CD4-positive, alpha-beta T cell (primary cell): ENCODE measurements at places on chromosomes 5 and 9.

DNA sequence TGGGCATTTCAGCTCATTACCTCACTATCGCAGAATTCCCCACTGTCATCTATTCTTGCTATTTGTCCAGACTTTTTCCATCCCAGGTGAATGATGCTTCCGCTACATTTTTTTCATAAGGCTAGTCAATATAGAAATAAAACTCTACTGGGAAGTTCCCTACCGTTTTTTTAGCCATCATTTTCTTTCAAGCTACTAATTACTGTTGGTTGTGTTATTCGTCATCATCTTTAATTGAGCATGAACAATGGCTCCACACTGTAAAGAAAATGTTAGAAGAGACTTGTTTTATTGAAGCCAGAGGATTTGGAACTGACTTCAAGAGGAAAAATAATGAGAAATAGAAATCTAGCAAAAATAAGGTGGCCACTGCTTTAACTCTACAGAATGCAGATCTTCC is 265.0 kb downstream of the ZNF608 start:
- H3K4me3 ChIP-seq = no peak overlapping the region
- no peak overlapping the region for H3K27ac ChIP-seq
- no peak for DNase-seq
- H3K4me1 ChIP-seq = no peaks in the 10 kb centered on the region
- no peaks in the 10 kb centered on the region for H3K36me3 ChIP-seq

GRCh38 chr9:20853866-20854265 is 169.8 kb downstream of the FOCAD start:
- no peaks in the 10 kb centered on the region for H3K36me3 ChIP-seq
- H3K27ac ChIP-seq = no peak overlapping the region
- no peaks in the 10 kb centered on the region for H3K4me1 ChIP-seq
- DNase-seq = no peak
- no peak overlapping the region for H3K4me3 ChIP-seq

DNA sequence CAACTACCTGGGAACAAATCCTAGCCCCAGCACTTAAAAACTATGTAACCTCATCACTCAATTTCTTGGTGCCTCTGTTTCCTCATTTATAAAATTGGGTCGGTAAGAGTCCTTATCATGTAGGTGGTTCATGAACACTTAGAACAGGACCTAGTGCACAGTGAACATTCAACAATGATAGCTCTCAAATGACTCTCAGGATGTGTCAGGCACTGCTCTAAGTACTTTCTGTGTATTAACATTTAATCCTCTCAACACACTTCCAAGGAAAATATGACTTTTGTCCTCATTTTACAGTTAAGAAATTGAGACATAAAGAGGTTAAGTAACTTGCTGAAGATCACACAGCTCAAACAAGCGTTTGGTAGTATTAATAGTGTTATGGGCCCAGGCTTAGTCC is 202.1 kb upstream of the KLF4 start:
- H3K4me1 ChIP-seq = no peaks in the 10 kb centered on the region
- H3K27ac ChIP-seq = no peak overlapping the region
- H3K27me3 ChIP-seq = no peaks in the 10 kb centered on the region
- no peak for DNase-seq

DNA sequence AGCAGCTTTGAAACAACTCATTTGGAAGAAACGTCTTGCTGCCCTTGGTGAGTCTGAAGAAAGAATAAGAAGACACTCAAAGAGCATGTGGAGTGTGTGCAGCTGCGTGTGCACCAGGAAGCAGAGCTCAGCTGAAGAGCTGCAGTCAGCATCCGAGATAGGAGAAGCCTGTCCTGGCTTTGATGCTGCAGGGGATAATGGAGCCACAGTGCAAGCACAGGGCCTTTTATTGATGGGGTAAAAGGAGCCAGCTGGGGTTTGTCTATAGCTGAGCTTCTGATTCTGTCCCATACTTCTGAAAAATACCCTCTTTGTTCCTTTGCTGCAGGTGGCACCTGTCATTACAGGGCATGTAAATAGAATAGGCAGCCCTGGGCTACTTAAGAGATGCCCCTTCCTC is 375.7 kb upstream of the ZNF462 start:
- no peaks in the 10 kb centered on the region for H3K36me3 ChIP-seq
- H3K4me1 ChIP-seq = no peaks in the 10 kb centered on the region
- no peak overlapping the region for H3K4me3 ChIP-seq
- no peaks in the 10 kb centered on the region for H3K27me3 ChIP-seq
- no peak for DNase-seq
- H3K27ac ChIP-seq = no peak overlapping the region

- no peaks in the 10 kb centered on the region for H3K4me1 ChIP-seq
- no peaks in the 10 kb centered on the region for H3K27me3 ChIP-seq
- H3K27ac ChIP-seq = no peak overlapping the region
- H3K4me3 ChIP-seq = no peak overlapping the region
Observed at GRCh38 chr5:112951124-112951702, 25.4 kb upstream of the DCP2 start.

GRCh38 chr9:110767559-110768063 is 99.0 kb downstream of the MUSK start:
- H3K27me3 ChIP-seq = no peaks in the 10 kb centered on the region
- H3K4me1 ChIP-seq = no peaks in the 10 kb centered on the region
- H3K36me3 ChIP-seq = no peaks in the 10 kb centered on the region
- DNase-seq = no peak
- no peak overlapping the region for H3K27ac ChIP-seq

GRCh38 chr5:125409861-125410536 is 663.6 kb upstream of the ZNF608 start:
- H3K36me3 ChIP-seq = no peaks in the 10 kb centered on the region
- DNase-seq = no peak
- H3K4me1 ChIP-seq = no peaks in the 10 kb centered on the region

- no peak overlapping the region for H3K27ac ChIP-seq
- no peaks in the 10 kb centered on the region for H3K36me3 ChIP-seq
- no peaks in the 10 kb centered on the region for H3K27me3 ChIP-seq
- no peak overlapping the region for H3K4me3 ChIP-seq
Observed at GRCh38 chr5:56088967-56089829, 94.4 kb upstream of the IL6ST start.

DNA sequence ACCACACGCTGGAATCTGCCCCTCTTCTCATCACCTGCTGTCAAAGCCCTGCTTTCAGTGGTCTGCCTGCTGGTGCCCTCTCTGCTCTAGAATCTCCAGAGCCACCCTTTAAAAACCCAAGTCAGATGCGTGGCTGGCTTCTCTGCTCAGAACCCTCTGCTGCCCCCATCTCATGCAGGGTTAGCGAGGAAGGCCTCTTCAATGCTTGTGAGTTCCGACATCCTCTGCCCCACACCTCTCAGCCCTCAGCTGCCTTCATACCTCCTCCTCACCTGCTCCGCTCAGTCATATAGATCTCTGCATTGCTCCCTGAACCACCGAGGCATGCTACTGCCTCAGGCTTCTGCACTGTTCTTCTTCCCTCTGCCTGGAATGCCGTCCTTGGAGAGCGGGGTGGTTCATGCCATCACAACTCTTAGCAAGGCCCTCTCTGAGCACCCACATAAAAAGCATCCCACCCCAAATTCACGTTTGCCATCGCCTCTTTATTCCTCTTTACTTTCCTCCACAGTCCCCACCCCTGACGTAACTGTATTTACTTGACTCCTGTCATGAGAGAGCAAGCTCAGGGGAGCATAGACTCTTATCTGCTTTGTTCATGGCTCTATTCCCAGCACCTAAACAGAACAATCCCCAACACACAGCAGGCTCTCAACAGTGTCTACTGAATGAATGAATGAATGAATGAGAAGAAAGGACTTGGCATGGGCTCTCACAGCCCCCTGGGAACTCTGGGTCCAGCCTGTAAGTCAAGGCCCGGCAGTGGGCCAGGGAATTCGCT is 10.4 kb downstream of the SHB start:
- no peaks in the 10 kb centered on the region for H3K4me1 ChIP-seq
- no peaks in the 10 kb centered on the region for H3K27me3 ChIP-seq

DNA sequence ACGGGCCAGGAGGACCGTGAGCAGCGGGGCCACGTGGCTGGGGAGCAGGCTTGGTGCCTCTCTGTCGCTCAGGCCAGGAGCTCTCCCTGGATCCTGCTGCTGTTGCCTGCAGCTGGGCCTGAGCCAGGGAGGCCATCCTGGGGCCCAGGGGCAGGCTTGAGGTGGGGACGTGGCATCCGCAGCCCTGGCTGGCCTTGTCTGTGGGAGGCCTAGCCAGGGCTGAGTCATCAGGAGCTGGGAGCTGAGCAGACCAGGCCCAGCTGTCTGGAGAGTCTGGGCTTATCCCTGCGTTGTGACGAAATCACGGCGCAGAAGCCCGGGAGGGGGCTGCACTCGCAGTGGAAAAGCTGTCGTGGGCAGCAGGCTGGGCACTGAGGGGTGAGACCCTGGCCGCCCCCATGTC is 138.8 kb upstream of the COL5A1 start:
- H3K4me3 ChIP-seq = no peak overlapping the region
- no peak overlapping the region for H3K27ac ChIP-seq
- DNase-seq = no peak
- no peaks in the 10 kb centered on the region for H3K4me1 ChIP-seq
- H3K36me3 ChIP-seq = no peaks in the 10 kb centered on the region

DNA sequence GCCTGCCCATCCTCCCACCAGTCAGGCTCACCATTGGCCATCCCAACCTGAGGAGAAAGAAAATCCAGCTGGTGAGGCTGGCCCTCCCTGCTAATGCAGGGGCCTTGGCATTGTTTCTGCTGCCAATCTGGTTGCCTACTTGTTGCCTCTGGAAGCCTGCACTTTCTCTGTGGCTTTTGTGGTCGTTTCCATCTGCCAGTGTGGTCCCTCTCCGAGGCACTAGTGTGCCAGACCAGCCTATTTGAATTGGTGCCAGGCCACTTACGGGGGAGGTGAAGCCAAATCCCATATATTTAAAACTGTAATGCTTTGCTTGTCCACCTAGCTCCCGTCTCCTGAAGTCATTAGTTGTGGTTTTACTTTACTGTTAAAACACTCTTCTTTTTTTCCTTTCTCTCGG is 213.4 kb upstream of the ADAMTSL1 start:
- no peaks in the 10 kb centered on the region for H3K27me3 ChIP-seq
- no peak for DNase-seq
- no peaks in the 10 kb centered on the region for H3K4me1 ChIP-seq
- no peak overlapping the region for H3K27ac ChIP-seq
- no peak overlapping the region for H3K4me3 ChIP-seq

DNA sequence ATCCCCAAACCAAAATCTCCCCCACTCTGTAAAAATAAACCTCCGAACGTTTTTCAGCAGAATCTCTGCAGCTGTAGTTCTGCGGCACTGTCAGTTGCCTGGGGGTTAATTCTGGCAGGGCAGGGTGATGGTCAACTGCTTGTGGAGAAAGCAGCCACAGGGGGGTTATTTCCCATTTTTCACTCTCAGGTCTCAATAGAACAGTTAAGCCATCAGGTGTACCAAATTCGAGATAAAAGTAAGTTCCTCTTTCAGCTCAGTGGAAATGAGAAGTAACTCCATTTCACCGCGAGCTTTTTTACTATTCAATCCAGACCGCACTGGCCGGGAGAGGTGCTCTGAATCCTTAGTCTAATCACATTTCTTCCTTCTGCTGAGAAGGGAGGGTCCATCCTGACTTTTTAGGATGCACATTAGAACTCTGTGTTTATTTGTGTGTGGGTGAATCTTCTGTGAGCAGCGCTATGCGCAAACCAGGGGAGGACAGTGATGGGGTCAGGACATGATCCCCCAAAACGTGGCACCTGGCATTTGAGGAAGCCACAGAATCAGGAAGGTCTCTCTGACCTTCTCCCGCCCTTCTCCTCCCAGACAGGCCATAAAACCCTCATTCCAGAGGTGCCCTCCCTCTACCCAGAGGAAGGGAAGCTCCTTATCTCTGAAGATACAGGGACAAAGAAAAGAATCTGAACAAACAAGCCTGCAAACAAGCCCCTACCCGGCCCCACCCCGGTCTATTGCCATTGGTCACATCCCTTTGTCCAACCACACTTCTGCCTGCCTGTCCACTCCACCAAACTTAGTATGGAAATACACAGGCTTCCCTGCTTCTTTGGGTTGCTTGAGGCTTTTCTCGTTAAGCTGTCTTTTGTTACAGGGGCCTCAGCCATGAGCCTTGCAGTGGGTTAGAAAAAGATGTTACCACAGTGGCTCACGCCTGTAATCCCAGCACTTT is 229.0 kb downstream of the ROR2 start:
- H3K27ac ChIP-seq = no peak overlapping the region
- H3K4me3 ChIP-seq = no peak overlapping the region
- H3K27me3 ChIP-seq = peaks cover 18% of the 10 kb centered on the region
- H3K36me3 ChIP-seq = no peaks in the 10 kb centered on the region

DNA sequence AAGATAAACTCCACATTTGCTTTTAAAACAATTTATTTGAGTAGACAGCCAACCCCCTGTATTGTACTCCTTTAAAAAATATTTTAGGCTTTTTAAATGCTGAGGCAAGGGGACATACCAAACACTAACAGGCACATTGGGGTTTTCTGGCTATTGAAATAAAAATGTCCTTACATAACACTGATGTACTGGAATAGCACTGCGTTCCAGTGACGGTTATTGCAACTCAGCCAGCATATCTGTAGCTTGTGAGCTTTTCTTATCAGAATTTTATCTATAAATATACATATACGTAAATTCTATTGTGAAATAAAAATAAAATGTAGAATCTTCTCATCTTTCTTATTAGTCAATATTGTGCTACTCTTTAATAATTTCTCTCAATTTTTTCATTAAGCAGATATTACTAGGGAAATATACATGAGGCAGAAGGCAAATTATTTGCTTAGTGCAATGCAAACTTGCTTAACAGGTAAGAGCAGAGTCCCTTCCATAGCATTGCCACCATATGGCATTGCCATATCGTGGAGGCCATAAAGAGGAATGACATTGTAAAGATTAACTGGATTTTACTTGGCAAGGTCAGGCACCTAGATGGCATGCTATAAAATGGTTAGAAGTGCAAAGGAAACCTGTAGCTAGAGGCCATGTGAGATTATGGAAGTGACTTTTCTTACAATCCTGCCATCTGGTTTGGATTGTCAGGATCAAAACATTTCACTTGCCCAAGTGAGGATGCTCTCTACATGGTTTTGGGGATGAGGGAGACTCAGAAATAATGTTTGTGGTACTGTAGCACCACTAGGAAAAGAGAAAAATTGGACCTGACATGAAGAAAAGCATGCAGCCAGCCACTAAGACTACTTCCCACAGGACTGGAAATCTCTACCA is 94.8 kb upstream of the CDKN2B start:
- DNase-seq = no peak
- H3K27me3 ChIP-seq = no peaks in the 10 kb centered on the region
- no peaks in the 10 kb centered on the region for H3K36me3 ChIP-seq
- H3K27ac ChIP-seq = no peak overlapping the region
- peaks cover 7% of the 10 kb centered on the region for H3K4me1 ChIP-seq

GRCh38 chr5:157366741-157367674 is 93.0 kb upstream of the NIPAL4 start:
- no peak overlapping the region for H3K27ac ChIP-seq
- no peak for DNase-seq
- H3K4me3 ChIP-seq = no peak overlapping the region
- H3K27me3 ChIP-seq = no peaks in the 10 kb centered on the region
- no peaks in the 10 kb centered on the region for H3K4me1 ChIP-seq

DNA sequence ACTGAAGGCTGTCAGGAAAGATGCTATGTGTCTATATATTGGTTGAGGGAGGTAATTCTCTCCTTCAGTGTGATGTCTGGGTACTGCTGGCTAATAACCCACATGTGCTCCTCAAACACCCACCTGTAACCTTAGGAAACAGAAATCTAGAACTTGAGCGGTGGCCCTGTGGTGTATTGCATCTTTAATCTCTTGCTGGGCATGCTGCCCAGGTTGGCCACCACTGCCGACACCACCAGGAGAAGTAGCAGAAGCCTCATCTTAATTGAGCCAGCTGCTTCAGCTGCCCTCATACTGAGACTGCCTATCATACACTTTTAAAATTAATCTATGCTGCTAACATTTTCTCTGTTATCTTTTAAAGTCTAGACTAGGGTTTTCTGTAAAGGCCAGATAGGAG is 103.5 kb upstream of the C5orf63 start:
- H3K27me3 ChIP-seq = no peaks in the 10 kb centered on the region
- no peaks in the 10 kb centered on the region for H3K4me1 ChIP-seq
- no peak overlapping the region for H3K4me3 ChIP-seq
- no peak for DNase-seq
- no peak overlapping the region for H3K27ac ChIP-seq
